ENCODE measurements at places on chromosomes 12 and 14. TPM values are rescaled to one million over a fixed set of nuclear protein-coding genes. Genes with fewer than 3 reads are reported as not detected.

GRCh38 chr12:78680596-78680995, 184.0 kb upstream of the SYT1 start:
- no peaks in the 10 kb centered on the region for H3K4me1 ChIP-seq
- no peak overlapping the region for H3K4me3 ChIP-seq
- no peaks in the 10 kb centered on the region for H3K27me3 ChIP-seq

The SLC7A7 gene
- 3.6 TPM for total RNA-seq

GRCh38 chr12:47811072-47811396, 8.7 kb downstream of the HDAC7 start:
- DNase-seq = peak; percentile 43
- H3K27me3 ChIP-seq = no peaks in the 10 kb centered on the region
- H3K4me1 ChIP-seq = peaks cover 76% of the 10 kb centered on the region
- H3K27ac ChIP-seq = peak overlapping the region; percentile 47
- no peak overlapping the region for H3K4me3 ChIP-seq

GRCh38 chr12:100859063-100859627, 64.6 kb downstream of the ANO4 start:
- no peak overlapping the region for H3K27ac ChIP-seq
- H3K4me3 ChIP-seq = no peak overlapping the region
- H3K4me1 ChIP-seq = 0 out of 2 replicates have a peak, but pooled peaks cover 4% of the 10 kb centered on the region
- H3K36me3 ChIP-seq = no peaks in the 10 kb centered on the region
- H3K27me3 ChIP-seq = no peaks in the 10 kb centered on the region
- no peak for DNase-seq

The GLIPR1 gene
- 0.04 TPM for total RNA-seq

The KLRC4 gene
- total RNA-seq = not detected

- H3K36me3 ChIP-seq = no peaks in the 10 kb centered on the region
- H3K4me1 ChIP-seq = no peaks in the 10 kb centered on the region
- no peaks in the 10 kb centered on the region for H3K27me3 ChIP-seq
- DNase-seq = no peak
Measured at GRCh38 chr14:72049462-72049861, 117.2 kb downstream of the RGS6 start.

- no peak overlapping the region for H3K27ac ChIP-seq
- no peak for DNase-seq
- H3K4me1 ChIP-seq = no peaks in the 10 kb centered on the region
- H3K4me3 ChIP-seq = no peak overlapping the region
- no peaks in the 10 kb centered on the region for H3K27me3 ChIP-seq
- H3K36me3 ChIP-seq = no peaks in the 10 kb centered on the region
Measured at GRCh38 chr14:94679106-94679810, 67.1 kb downstream of the SERPINA3 start.

The FRMD6 gene
- total RNA-seq = 15.9 TPM

DNA sequence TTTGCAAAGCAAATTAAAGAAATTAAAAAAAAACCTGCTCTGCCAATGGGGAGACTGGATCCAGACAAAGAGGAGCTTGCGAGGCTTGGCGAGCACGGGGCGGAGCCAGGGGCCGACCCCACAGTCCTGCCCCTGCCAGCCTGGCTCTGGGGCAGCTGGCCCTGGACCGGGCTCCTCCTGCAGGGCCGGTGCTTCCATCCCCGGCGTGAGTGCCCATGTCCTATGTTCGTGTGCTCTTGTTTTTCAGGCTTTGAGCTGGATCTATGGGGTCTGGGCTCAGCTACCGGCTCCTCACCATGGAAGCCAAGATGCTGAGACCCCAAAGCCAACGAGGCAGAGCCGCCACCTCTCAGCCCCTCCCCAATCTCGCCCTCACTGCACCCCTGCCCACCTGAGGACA, 176.8 kb downstream of the KIF26A start:
- no peaks in the 10 kb centered on the region for H3K27me3 ChIP-seq
- H3K4me3 ChIP-seq = no peak overlapping the region
- no peak overlapping the region for H3K27ac ChIP-seq
- H3K4me1 ChIP-seq = no peaks in the 10 kb centered on the region

The LALBA gene
- total RNA-seq = not detected

DNA sequence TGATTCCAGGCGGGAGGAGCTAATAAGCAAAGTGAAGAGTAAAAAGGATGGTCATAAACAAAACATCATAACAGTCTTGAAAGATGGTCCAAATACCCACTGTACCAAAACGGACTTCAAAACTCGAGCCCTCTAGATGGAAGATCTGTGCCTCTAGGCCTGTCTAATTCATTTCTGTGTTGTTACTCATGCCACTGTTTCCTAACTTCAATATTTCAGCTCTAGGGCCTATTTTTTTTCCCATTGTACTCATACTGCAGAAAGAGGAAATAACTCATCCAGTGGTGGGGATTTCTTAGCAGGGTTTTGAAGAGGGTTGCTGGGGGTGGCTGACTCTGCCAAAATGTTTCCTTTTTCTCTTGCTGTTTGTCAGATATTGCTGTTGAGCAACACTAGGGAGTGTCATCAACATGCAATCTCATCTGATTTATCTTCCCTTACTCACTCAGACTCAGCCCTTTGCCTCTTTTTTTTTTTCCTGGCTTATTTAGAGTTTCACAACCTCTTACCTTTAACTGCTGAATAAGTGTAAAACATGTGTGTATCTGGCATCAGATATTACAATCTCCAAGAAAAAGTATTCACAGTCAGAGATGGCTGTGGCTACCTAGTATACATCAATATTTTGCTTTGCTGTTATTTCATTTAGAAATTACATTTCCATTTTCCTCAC, 189.6 kb downstream of the DUSP6 start:
- no peak overlapping the region for H3K4me3 ChIP-seq
- no peaks in the 10 kb centered on the region for H3K4me1 ChIP-seq
- H3K27ac ChIP-seq = no peak overlapping the region
- no peak for DNase-seq
- H3K36me3 ChIP-seq = no peaks in the 10 kb centered on the region

GRCh38 chr12:122981587-122982476, 1.4 kb downstream of the ARL6IP4 start:
- no peak for DNase-seq
- no peak overlapping the region for H3K27ac ChIP-seq
- no peaks in the 10 kb centered on the region for H3K36me3 ChIP-seq
- H3K27me3 ChIP-seq = no peaks in the 10 kb centered on the region

DNA sequence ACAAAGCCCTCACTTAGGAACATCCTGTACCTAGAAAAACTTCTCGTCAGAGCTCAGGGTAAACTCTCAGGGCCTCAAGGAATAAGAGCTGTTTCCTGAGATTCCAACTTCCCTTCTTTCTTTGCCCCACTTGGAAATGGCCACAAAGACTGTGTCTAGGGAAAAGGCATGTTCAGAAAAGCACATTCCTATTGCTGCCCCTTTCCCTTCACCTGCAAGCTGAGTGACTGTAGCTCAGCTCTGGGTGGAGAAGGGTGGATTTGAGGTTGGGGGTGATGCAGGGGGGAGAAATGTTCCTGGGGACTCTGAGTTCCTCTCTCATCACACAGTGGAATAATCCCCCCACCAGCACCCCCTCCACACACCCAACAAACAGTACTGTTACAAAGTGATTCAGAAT, 6.8 kb downstream of the ENDOU start:
- H3K27me3 ChIP-seq = no peaks in the 10 kb centered on the region
- H3K4me3 ChIP-seq = no peak overlapping the region
- no peak for DNase-seq
- H3K4me1 ChIP-seq = peaks cover 10% of the 10 kb centered on the region
- H3K36me3 ChIP-seq = no peaks in the 10 kb centered on the region

The PKP2 gene
- total RNA-seq = 49.9 TPM

GRCh38 chr12:3117591-3118015, 40.4 kb downstream of the TSPAN9 start:
- H3K36me3 ChIP-seq = no peaks in the 10 kb centered on the region
- no peaks in the 10 kb centered on the region for H3K4me1 ChIP-seq

DNA sequence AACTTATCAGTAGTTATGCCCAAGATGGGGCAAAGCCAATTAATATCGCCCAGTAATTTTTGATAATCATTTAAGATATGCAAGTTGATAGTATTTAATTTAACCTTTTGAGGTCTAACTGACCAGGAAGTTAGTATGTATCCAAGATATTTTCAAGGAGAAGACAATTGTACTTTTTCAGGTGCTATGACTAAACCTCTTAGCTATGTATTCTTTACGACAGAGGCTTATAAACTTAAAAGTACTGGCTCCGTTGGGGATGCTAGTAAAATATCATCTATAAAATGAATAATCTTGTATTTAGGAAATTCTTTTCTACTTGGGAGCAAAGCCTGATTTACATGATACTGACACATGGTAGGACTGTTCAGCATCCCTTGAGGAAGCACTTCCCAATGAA, 40.3 kb downstream of the TMTC3 start:
- 0 out of 2 replicates have a peak, but pooled peaks cover 4% of the 10 kb centered on the region for H3K4me1 ChIP-seq
- no peak overlapping the region for H3K27ac ChIP-seq
- no peak for DNase-seq
- no peaks in the 10 kb centered on the region for H3K27me3 ChIP-seq

DNA sequence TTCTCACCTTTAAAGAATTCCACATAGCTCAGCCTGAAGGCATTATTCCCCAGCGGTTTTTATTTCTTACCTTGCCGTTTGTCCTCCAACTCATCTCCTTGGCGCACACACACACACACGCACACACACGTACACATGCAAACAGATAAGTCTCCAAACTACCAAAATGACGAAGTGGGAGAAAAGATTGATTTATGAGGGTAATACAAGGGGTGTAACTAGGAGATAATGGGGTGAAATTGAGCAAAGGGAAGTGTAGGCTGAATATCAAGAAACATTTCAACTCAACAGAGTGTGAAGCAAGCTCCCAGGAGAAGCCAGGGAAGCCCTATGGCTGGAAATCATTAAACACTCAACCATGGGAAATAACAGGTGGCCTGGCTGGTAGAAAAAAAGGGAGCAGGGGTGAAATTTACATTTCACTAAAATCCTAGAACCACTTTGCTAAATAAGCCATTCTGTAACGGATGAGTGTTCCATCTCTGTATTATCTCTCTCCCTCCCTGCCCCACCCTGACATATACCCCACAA, 41.0 kb downstream of the GRIN2B start:
- no peak overlapping the region for H3K27ac ChIP-seq
- no peaks in the 10 kb centered on the region for H3K27me3 ChIP-seq
- 0 out of 2 replicates have a peak, but pooled peaks cover 5% of the 10 kb centered on the region for H3K36me3 ChIP-seq
- no peak overlapping the region for H3K4me3 ChIP-seq
- H3K4me1 ChIP-seq = peaks cover 31% of the 10 kb centered on the region

GRCh38 chr12:27394676-27395075, 51.9 kb upstream of the SMCO2 start:
- H3K36me3 ChIP-seq = no peaks in the 10 kb centered on the region
- no peaks in the 10 kb centered on the region for H3K4me1 ChIP-seq
- no peak overlapping the region for H3K4me3 ChIP-seq
- DNase-seq = no peak
- H3K27ac ChIP-seq = no peak overlapping the region

The IFNG-AS1 gene
- total RNA-seq = not detected

DNA sequence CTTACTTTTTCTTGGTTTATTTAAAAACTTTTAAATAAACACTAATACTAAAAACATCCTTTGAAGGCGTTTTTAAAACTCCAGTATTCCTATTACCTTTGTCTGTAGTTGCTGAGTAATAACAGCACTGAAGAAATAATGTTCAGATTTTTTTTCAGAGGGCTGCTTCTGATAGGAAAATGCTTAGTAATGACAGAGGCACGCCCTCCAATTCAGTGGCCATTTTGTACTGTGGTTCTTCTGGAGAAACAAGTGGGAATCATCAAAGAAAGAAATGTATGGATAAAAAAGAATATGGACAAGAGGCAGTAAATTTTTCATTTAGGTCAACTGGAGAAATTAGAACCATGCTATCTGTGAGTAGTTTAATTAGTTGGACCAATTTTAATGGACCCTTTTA, 13.6 kb downstream of the VEZT start:
- H3K27me3 ChIP-seq = no peaks in the 10 kb centered on the region
- H3K4me3 ChIP-seq = no peak overlapping the region
- DNase-seq = no peak
- 0 out of 2 replicates have a peak, but pooled peaks cover 14% of the 10 kb centered on the region for H3K4me1 ChIP-seq
- no peaks in the 10 kb centered on the region for H3K36me3 ChIP-seq

DNA sequence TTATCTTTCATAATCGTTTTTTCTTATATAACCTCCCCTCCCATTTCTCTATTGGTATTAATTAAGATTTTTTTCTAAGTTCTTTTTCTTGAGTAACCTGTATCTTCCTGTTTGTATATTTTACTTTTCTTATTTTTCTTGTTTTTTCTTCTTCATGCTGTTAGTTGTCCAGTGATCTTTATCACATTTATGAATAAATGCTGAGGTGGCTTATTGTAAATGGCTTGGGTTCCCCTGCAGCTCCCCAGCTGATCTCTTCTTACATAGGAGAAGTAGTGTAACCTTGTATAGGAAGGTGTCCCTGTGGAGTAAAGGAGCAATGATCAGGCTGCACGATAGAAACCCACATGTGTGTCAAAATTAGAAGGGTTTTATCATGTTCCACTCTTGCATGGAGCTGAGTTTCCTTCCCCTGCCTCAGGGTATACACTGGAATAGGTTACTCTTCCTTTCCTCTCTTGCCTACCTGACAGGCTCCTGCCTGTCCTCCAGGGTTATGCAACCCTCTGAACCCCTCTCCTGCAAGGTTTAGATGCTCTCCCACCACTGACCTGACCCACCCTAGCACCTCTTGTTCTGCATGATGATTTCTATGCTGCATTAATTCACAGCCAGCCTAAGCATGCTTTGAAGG, 334.8 kb upstream of the RGS6 start:
- H3K4me3 ChIP-seq = no peak overlapping the region
- H3K4me1 ChIP-seq = peaks cover 4% of the 10 kb centered on the region
- H3K27ac ChIP-seq = no peak overlapping the region
- no peaks in the 10 kb centered on the region for H3K27me3 ChIP-seq

The RNASE3 gene
- not detected for total RNA-seq

- DNase-seq = no peak
- H3K4me3 ChIP-seq = no peak overlapping the region
- H3K4me1 ChIP-seq = peaks cover 25% of the 10 kb centered on the region
- H3K36me3 ChIP-seq = no peaks in the 10 kb centered on the region
Measured at GRCh38 chr12:121921066-121921465, 2.7 kb downstream of the CFAP251 start.

The LUM gene
- not detected for total RNA-seq

The FSCB gene
- 0.12 TPM for total RNA-seq

The CHPT1 gene
- total RNA-seq = 23.0 TPM

DNA sequence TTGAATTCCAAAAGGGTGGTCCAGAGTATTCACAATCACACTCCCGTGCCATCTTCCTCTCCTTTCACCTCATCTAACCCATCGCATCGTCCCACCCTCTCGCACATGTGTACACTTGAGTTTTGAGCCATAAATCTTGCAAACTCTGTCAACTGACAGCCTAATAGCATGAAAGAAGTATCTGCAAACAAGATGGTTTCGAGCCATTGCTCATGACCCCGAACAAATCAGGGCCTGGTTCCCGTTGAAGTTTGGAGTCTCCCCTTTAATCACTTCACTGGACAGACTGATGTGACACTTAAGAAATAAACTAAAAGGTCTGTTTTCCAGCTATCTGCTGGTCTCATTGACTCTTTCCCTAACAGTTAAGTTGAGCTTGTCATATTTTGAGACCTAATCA, 223.6 kb upstream of the SOX5 start:
- peaks cover 13% of the 10 kb centered on the region for H3K4me1 ChIP-seq
- no peaks in the 10 kb centered on the region for H3K36me3 ChIP-seq
- DNase-seq = no peak
- no peak overlapping the region for H3K4me3 ChIP-seq
- no peak overlapping the region for H3K27ac ChIP-seq

- peak overlapping the region; percentile 29 for H3K4me3 ChIP-seq
- H3K27me3 ChIP-seq = peaks cover 9% of the 10 kb centered on the region
- no peaks in the 10 kb centered on the region for H3K36me3 ChIP-seq
- H3K27ac ChIP-seq = no peak overlapping the region
Measured at GRCh38 chr14:94689218-94689984, 77.2 kb downstream of the SERPINA3 start.

The RNASE1 gene
- 0.56 TPM for total RNA-seq

Measured in GM23338 (cell line).